Small intestine (tissue), 16 donors: ENCODE measurements at places on chromosomes 3 and 15. TPM values are rescaled to one million over a fixed set of nuclear protein-coding genes. Genes with fewer than 3 reads are reported as not detected.
A peak's percentile ranks its signal among the peaks of the same experiment; 100 is the strongest.

The DUOX1 gene
- 0.67 TPM for polyA plus RNA-seq

DNA sequence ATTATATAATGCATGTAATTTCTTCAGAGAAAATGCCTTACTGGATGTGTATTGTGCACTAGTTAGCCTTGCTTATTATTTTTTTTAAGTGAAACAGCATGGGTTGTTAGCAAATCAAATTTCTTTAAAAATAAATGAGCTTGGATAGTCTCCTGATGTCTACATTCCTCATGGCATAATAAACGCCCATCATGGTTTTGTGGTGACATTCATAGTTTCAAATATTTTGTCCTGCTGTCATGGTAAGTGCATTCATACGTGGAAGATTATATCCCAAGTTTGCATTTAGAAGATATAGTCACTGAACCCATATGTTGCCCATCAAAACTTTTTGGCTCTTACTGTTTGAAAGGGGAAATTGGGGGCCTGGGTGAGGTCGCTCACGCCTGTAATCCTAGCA is 130.7 kb downstream of the ALCAM start:
- no peak for DNase-seq
- no peaks in the 10 kb centered on the region for H3K4me1 ChIP-seq
- no peaks in the 10 kb centered on the region for H3K27me3 ChIP-seq
- H3K27ac ChIP-seq = no peak overlapping the region
- no peak overlapping the region for H3K4me3 ChIP-seq
- H3K36me3 ChIP-seq = no peaks in the 10 kb centered on the region

DNA sequence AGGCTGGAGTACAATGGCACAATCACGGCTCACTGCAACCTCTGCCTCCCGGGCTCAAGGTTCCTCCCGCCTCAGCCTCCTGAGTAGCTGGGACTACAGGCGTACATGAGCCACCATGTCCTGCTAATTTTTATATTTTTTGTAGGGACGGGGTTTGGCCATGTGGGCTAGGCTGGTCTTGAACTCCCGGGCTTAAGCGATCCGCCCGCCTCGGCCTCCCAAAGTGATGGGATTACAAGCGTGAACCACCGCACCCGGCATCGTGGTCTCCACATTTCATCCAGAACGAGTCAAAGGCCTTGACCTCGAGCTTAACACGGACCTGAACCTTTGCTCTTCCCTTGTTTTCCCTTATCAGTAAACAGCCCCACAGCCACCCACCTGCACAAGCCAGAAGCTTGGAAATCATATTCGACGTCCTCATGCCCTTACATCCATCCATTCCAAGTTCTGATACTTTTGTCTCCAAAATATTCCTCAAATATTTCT is 1.4 kb upstream of the PTPN23 start:
- no peaks in the 10 kb centered on the region for H3K36me3 ChIP-seq
- H3K27ac ChIP-seq = peak overlapping the region; percentile 96
- DNase-seq = peak; percentile 51
- peak overlapping the region; percentile 95 for H3K4me3 ChIP-seq

The CCNB2 gene
- polyA plus RNA-seq = 48.3 TPM

GRCh38 chr15:42092398-42093318 is 1.7 kb downstream of the PLA2G4D start:
- DNase-seq = no peak
- no peak overlapping the region for H3K27ac ChIP-seq
- H3K4me3 ChIP-seq = no peak overlapping the region
- no peaks in the 10 kb centered on the region for H3K36me3 ChIP-seq

DNA sequence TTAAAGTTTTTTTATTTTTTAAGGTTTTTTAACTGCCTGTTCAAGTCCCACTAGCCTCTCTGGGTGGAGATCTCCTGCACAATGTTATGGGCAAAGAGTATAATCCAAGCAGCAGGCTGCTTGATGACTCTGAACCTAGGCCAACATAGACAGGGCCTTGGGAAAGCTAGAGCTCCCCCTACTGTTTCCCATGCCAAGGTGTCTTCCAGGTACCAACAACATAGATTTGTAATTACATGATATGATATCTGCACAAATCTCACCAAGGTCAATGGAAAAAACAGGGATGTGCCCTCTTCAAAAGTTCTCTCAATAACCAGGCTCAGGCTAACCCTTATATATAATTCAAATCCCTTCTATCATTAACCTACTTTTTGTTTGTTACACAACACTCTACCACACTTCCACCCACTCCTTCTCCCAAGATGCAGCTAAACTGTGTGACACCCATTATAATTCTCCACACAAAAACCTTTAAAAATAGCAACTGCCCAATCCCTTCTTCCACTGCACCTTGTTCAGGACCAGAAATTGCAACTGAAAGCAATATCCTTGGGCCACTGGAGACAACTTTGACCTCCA is 43.8 kb downstream of the RBM15B start:
- no peaks in the 10 kb centered on the region for H3K4me1 ChIP-seq
- peak; percentile 77 for DNase-seq
- H3K4me3 ChIP-seq = no peak overlapping the region
- no peaks in the 10 kb centered on the region for H3K27me3 ChIP-seq
- no peak overlapping the region for H3K27ac ChIP-seq
- peaks cover 2% of the 10 kb centered on the region for H3K36me3 ChIP-seq

- no peaks in the 10 kb centered on the region for H3K36me3 ChIP-seq
- DNase-seq = peak; percentile 18
- H3K27me3 ChIP-seq = no peaks in the 10 kb centered on the region
- no peaks in the 10 kb centered on the region for H3K4me1 ChIP-seq
- no peak overlapping the region for H3K27ac ChIP-seq
These were observed 106.7 kb downstream of the RYK start for GRCh38 chr3:134143828-134144401.

- H3K27me3 ChIP-seq = no peaks in the 10 kb centered on the region
- no peak overlapping the region for H3K4me3 ChIP-seq
- no peak for DNase-seq
- H3K4me1 ChIP-seq = no peaks in the 10 kb centered on the region
These were observed 122.2 kb downstream of the RTP4 start for GRCh38 chr3:187490366-187490765.

The CHRNA5 gene
- polyA plus RNA-seq = 0.67 TPM

The NRROS gene
- polyA plus RNA-seq = 4.1 TPM

DNA sequence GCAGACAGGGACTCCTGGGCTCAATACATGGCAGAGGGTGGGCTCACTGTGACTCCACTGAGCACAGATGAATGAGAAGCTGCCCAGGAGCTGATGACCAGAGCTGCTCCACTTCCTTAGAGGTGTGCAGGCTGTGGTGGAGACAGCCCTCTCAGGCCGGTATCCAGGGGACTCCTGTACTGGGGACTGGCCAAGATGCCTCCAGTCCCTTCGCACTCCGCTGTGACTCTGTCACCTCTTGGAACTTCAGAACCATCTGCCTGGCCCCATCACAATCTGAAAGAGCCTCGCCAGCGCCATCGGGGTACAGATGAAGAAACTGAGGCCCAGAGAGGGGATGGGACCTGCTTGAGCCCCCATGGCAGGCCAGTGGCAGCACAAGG is 111.2 kb downstream of the ETFA start:
- H3K4me3 ChIP-seq = no peak overlapping the region
- H3K27ac ChIP-seq = no peak overlapping the region
- H3K27me3 ChIP-seq = no peaks in the 10 kb centered on the region
- peaks cover 9% of the 10 kb centered on the region for H3K4me1 ChIP-seq

DNA sequence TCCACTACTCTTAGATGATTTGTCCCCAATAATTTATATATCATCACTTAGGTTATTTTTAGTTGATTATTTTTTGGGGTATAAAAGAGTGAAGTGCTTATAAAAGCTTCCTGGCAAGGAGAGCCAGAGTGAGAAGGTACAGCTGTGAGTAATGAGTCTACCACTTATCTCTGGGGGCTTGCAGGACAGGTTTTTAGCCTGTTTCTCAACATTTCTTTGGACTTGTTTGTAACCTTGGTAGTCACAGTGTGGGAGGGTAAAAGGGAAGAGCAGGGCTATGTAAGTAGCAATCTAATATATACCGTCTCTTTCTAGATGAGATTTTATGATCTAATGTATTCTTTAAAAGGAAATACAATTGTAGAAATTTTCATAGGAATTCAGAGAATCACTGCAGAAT is 321.3 kb upstream of the GOLIM4 start:
- no peaks in the 10 kb centered on the region for H3K4me1 ChIP-seq
- H3K27me3 ChIP-seq = no peaks in the 10 kb centered on the region
- H3K36me3 ChIP-seq = no peaks in the 10 kb centered on the region
- no peak overlapping the region for H3K27ac ChIP-seq
- no peak for DNase-seq
